ENCODE measurements at places on chromosomes 12 and 14.

DNA sequence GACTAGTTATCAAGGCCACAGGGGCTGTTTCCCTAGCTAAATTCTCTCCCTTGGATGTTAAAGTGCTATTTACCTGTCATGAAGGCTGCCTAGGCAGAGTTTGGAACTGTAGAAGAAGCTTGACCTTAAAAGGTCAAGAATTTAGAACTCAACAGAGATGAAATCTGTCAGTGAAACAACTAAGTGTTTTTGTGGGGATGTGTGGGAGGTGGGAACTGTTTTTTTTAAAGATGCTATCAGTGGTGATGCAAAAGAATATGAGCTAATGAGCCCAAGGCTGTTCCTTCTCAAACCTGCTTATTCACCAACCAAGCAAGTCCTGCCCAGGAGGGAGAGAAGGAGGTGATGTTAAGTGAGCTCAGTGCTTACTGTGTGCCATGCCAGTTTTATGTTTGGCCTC lies 40.8 kb upstream of the POC1B start:
- DNase-seq = no peak

DNA sequence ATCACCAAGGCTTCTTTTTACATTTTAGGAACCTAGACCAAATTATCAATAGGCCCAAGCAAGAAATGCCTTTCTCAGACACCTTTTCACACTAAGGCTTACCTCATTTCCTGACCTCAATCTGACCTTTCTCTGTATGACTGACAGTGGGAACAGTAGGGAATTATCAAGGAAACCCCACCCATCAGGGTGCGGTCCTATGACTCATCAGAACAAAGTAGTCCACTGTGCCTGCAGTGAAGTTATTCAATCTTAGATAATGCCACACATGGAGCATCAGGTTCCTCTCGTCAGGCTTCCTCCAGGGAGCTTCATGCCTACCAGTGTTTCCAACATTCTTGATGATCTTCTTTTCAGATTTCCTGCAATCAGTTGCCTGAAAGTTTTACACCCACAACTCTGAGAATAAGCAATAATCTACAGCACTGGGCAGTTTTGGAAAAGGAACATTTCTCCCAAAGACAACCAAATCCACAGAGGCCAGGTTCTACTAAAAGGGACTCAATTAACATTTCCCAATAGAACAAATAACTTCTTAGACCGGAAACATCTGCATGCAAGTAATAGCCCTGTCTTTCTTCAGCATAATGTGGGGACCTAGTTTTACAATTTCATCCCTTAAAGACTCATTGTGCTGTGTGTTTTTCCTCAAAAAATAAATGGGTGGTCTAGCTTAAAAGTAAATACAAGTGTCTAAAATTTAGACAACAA lies 35.9 kb upstream of the TMTC2 start:
- no peak for DNase-seq

- DNase-seq = no peak
Observed at GRCh38 chr14:59238216-59238615, 49.7 kb downstream of the DAAM1 start.

GRCh38 chr14:57051633-57052032 lies 217.1 kb downstream of the EXOC5 start:
- DNase-seq = no peak

GRCh38 chr14:76311079-76311758 lies 64.7 kb upstream of the ESRRB start:
- no peak for DNase-seq

All from stimulated activated CD8-positive, alpha-beta memory T cell treated with anti-CD3 and anti-CD28 coated beads, Interleukin-7, amount 100 ng/mL, for 48 hours (primary cell).